Activated CD4-positive, alpha-beta T cell treated with anti-CD3 and anti-CD28 coated beads, Interleukin-2, amount 10 ng/mL, durations not matched to agents 7 days and 5 days (primary cell): ENCODE measurements at places on chromosomes 2 and 18. TPM values are rescaled to one million over a fixed set of nuclear protein-coding genes. Genes with fewer than 3 reads are reported as not detected.

ALPG gene
- total RNA-seq = not detected

C1GALT1C1L gene
- total RNA-seq = not detected

ACMSD gene
- not detected for total RNA-seq

SCN3A gene
- not detected for total RNA-seq

IL1R2 gene
- total RNA-seq = 0.52 TPM

XRCC5 gene
- 292 TPM for total RNA-seq

ZDBF2 gene
- total RNA-seq = 12.4 TPM

KCNIP3 gene
- total RNA-seq = not detected

ARHGAP15 gene
- 197 TPM for total RNA-seq

DNA sequence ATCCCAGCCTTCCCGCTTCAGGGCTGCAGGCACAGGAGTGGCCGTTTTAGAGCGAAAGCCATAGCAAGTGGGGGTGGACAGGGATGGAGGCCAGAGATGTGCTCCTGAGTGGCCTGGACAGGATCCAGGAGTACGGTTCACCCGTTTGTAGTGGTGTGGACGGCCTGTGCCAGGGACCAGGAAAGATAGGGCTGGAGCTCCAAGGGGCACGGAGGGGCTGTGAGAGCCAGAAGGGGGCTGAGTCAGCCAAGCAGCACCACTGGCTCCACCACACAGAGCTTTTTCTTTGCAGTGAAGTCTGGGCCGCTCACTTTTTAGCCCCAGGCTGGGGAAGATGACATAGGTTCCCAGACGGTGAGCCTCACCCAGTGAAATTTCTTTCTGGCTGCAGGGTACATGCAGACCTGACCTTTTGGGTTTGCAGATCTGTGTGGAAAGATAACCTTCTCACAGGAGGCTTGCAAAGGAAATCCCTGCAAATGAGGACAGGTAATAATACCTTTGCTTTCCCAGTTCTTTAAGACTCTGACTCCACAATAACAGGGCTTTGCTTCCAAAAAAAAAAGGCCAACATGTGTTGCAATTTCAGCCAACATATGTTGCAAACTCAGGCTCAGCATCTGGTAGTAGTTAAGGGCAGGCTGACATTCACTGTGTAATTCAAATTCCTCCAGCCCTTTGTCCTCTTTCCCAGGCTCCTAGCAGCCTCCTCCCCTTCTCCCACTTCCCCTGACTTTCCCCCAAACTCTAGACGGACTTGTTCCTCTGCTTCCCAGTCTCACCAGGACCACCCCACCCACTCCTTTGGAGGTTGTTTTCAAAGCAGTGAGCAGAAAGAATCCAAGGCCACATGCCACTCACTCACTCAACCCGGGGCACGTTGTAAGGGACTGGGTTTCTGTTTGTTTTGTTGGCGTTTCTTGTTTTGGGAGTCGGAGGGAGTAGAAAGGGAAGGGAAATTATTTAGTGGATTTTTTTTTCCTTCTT lies 20.3 kb upstream of the LAPTM4A start:
- no peaks in the 10 kb centered on the region for H3K4me1 ChIP-seq
- no peaks in the 10 kb centered on the region for H3K36me3 ChIP-seq
- peaks cover 5% of the 10 kb centered on the region for H3K27me3 ChIP-seq
- H3K27ac ChIP-seq = no peak overlapping the region

DNA sequence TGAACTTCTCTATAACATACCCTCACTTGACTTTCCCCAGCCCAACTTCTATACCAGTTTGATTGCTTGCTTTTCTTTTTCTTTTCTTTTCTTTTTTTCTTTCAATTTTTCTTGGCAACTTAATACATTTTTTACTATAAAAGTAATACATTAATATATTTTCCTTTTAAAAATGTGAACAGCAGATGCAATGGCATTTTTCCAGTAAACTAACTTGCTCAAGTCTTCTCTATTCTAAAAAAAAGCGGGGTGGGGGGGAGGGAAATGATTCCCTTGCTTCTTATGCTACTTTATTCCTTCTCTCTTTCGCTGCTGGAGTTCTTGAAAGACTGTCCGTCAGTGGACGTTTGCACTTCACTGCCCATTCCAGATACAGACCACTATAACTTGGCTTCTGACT lies 70.5 kb downstream of the RBMS1 start:
- H3K4me1 ChIP-seq = peaks cover 72% of the 10 kb centered on the region
- H3K27ac ChIP-seq = peak overlapping the region; percentile 55
- no peak overlapping the region for H3K4me3 ChIP-seq
- DNase-seq = no peak
- no peaks in the 10 kb centered on the region for H3K27me3 ChIP-seq

DNA sequence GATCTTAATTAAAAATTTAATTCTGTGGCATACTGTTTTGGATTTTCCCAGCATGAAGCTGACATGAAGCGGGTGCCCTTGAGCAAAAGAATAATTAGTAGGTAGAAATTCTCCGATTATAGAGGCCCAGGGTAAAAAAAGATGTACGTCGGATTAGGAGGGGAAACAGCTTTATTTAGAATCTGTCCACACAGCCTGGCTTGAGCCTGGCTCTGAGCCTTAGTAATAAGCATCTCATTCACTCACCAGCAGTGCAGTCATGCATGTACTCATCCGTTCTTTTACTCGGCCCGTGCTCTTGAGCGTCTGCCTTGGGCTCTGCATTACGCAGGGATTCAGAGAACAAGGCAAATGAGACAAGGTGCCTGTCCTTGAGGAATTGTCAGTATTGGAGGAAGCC lies 219.3 kb downstream of the AGAP1 start:
- H3K36me3 ChIP-seq = no peaks in the 10 kb centered on the region
- no peaks in the 10 kb centered on the region for H3K4me1 ChIP-seq
- H3K27me3 ChIP-seq = no peaks in the 10 kb centered on the region
- H3K4me3 ChIP-seq = no peak overlapping the region
- no peak for DNase-seq

DNA sequence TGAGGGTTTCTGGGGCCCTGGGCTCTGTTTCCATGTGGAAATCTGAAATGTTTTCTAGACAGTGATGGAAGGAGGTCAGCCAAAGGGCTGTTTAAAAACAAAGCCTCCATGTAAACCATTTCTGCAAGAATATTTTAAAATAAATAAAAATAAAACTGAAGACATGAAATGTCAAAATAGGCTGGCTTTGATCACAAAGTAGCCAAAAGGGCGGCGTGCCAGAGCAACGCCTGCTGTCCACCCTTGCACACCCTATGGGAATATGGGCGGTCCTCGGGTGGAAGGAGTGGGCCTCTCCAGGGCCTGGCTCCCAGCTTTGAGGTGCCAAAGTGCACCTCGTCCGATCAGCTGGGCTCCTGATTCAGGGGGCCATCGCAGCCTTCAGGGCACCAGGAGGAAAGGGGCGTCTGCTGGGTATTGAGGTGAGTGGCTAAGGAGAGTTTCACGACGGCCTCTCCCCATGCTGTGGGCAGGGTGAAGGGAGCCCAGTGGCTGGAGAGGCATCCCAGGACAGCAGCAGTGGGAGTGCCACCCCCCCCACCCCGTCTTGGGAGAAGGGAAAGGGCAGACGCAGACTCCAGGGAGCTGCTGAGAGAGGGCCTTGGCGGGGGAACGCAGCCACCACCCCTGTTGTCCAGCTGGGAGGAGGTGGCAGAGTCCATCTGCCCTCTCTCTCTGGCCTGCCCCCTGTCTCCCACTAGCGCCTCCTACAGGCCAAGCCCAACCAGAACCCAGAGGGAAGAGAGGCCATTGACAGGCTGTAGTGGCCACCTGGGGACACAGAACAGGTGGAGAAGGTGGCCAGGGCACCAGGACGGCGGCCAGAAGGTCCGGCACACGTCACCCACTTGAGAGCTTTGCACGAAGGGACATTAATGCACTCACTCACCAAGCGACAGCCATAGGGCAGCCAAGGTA lies 5.7 kb upstream of the ERFE start:
- H3K36me3 ChIP-seq = no peaks in the 10 kb centered on the region
- H3K27me3 ChIP-seq = no peaks in the 10 kb centered on the region
- no peak overlapping the region for H3K4me3 ChIP-seq
- H3K27ac ChIP-seq = no peak overlapping the region
- no peak for DNase-seq

- no peak for DNase-seq
- no peaks in the 10 kb centered on the region for H3K27me3 ChIP-seq
- H3K36me3 ChIP-seq = no peaks in the 10 kb centered on the region
- no peak overlapping the region for H3K4me3 ChIP-seq
Measured at GRCh38 chr18:56258178-56258577, 380.2 kb downstream of the TXNL1 start.

GRCh38 chr2:166091439-166091838 lies 36.4 kb downstream of the SCN1A start:
- no peaks in the 10 kb centered on the region for H3K36me3 ChIP-seq
- no peaks in the 10 kb centered on the region for H3K27me3 ChIP-seq
- DNase-seq = no peak
- H3K4me3 ChIP-seq = no peak overlapping the region

GRCh38 chr2:239288951-239289511 lies 111.8 kb downstream of the HDAC4 start:
- H3K27ac ChIP-seq = peak overlapping the region; percentile 99
- no peaks in the 10 kb centered on the region for H3K27me3 ChIP-seq
- DNase-seq = peak; percentile 66
- H3K4me1 ChIP-seq = peaks cover 92% of the 10 kb centered on the region

- H3K4me1 ChIP-seq = no peaks in the 10 kb centered on the region
- no peaks in the 10 kb centered on the region for H3K36me3 ChIP-seq
- H3K27me3 ChIP-seq = peaks cover 5% of the 10 kb centered on the region
- H3K4me3 ChIP-seq = no peak overlapping the region
- no peak for DNase-seq
- H3K27ac ChIP-seq = no peak overlapping the region
Measured at GRCh38 chr2:235051436-235052260, 99.8 kb downstream of the SH3BP4 start.

- no peak overlapping the region for H3K4me3 ChIP-seq
- no peaks in the 10 kb centered on the region for H3K27me3 ChIP-seq
- no peak overlapping the region for H3K27ac ChIP-seq
- no peak for DNase-seq
- H3K4me1 ChIP-seq = no peaks in the 10 kb centered on the region
Measured at GRCh38 chr18:34604591-34604990, 105.5 kb upstream of the DTNA start.

DNA sequence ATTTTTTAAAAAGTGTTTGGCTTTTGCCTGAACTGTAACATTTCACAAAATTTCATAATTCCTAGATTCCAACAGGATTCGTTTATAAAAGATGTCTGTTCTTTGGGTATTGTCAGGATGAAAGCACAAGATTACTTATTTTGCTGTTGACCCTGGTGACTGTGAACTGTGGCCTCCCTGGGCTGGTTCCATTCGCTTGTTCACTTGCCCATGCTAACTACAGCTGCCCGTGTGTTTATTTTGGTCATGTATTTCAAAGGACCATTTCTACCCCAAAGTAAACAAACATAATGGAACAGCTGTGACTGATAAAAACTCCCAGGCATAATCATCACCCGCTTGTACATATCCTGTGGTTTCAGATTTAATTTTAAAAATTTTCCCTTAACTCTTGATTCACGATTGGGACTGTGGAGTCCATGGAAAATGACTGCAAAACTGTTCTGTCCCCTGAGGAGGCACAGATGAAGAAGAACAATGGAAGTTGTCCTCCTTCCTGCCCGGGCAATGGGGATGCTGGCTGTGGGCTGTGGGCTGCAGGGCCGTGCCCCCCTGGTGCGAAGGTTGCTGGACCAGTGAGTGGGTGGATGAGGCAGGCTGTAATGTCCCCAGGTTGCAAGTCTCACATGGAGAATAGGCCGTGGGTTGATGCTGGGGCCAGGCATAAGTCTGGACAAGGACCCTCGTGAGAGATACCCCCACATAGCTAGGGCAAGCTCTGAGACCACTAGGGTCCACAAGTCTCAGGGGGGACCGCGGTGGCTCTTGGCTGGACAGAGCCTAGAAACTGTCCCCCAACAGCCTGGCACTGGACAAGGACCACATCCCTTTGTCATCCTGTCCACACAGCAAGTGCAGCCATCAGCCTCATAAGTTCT lies 28.9 kb upstream of the HDAC4 start:
- peaks cover 3% of the 10 kb centered on the region for H3K4me1 ChIP-seq
- H3K27ac ChIP-seq = no peak overlapping the region
- no peak for DNase-seq
- H3K36me3 ChIP-seq = peaks cover 3% of the 10 kb centered on the region
- H3K4me3 ChIP-seq = no peak overlapping the region

DNA sequence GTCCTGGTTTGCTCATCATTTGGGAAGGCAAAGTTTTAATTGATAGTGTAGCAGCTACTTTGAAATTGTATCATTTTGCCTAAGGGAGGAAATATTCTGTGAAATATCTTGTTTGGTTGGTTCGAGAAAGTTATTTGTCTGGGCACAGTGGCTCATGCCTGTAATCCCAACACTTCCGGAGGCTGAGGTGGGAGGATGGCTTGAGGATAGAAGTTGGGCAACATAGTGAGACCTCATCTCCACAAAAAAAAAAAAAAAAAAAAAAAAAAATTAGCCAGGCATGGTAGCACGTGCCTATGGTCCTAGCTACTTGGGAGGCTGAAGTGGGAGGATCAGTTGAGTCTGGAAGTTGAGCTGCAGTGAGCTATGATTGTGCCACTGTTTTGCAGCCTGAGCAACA lies 3.1 kb upstream of the ADGRF3 start:
- peaks cover 38% of the 10 kb centered on the region for H3K4me1 ChIP-seq
- DNase-seq = no peak

GRCh38 chr2:181250691-181251090 lies 206.5 kb upstream of the ITGA4 start:
- DNase-seq = no peak
- peaks cover 16% of the 10 kb centered on the region for H3K4me1 ChIP-seq
- no peak overlapping the region for H3K4me3 ChIP-seq
- peaks cover 8% of the 10 kb centered on the region for H3K36me3 ChIP-seq
- no peaks in the 10 kb centered on the region for H3K27me3 ChIP-seq

GRCh38 chr2:102717308-102718018 lies 44.4 kb upstream of the TMEM182 start:
- peaks cover 30% of the 10 kb centered on the region for H3K36me3 ChIP-seq
- H3K4me3 ChIP-seq = no peak overlapping the region
- no peak overlapping the region for H3K27ac ChIP-seq
- H3K4me1 ChIP-seq = no peaks in the 10 kb centered on the region

GRCh38 chr18:3982541-3982940 lies 472.6 kb downstream of the DLGAP1 start:
- peaks cover 13% of the 10 kb centered on the region for H3K4me1 ChIP-seq
- no peak for DNase-seq
- H3K27me3 ChIP-seq = peaks cover 2% of the 10 kb centered on the region
- no peak overlapping the region for H3K4me3 ChIP-seq
- peaks cover 8% of the 10 kb centered on the region for H3K36me3 ChIP-seq

- H3K36me3 ChIP-seq = no peaks in the 10 kb centered on the region
- no peaks in the 10 kb centered on the region for H3K4me1 ChIP-seq
- no peak for DNase-seq
- H3K27ac ChIP-seq = no peak overlapping the region
- H3K4me3 ChIP-seq = no peak overlapping the region
Measured at GRCh38 chr2:59277671-59278070, 1036.5 kb upstream of the FANCL start.

DNA sequence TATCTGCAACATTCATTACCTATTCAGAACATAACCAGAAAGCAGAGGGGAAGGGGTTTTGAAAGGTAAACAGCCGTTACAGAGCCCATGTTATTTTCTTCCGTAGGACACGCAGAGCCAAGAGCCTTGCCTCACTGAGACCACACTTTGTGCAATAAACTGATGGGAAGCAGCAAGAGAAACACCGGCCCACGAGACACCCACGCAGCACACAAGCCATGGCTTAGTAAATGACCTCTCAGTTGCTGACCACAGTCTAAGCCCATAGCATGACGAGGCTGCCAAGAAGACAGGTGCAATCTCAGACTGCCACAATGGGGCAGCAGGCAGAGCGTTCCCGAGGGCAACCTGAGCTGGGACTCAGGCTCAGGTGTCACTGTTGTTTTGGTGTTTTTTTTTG lies 59.6 kb downstream of the CABYR start:
- no peaks in the 10 kb centered on the region for H3K4me1 ChIP-seq
- no peak overlapping the region for H3K27ac ChIP-seq
- H3K36me3 ChIP-seq = no peaks in the 10 kb centered on the region
- no peak for DNase-seq
- H3K4me3 ChIP-seq = no peak overlapping the region
- H3K27me3 ChIP-seq = peaks cover 4% of the 10 kb centered on the region
